ENCODE measurements at places on chromosomes 16 and 17. TPM values are rescaled to one million over a fixed set of nuclear protein-coding genes. Genes with fewer than 3 reads are reported as not detected.
A peak's percentile ranks its signal among the peaks of the same experiment; 100 is the strongest.

NTHL1 gene
- 57.7 TPM for total RNA-seq

DNA sequence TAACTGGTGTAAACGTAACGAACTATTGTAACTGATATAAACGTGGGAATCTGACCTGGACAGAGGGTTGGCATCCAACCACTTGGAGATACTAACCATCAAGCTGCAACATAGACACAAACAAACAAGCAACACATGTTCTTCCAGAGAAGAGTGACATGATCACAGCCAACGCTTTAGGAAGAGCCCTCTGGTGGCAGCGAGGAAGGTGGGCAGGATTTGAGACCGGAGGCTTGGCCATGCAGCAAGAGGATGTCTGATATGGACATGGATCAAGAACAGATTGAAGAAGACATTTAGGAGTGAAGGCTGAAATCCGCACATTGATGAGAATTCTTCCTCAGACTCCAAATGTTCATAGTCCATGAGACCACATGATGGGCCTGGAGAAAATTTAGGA lies 40.3 kb upstream of the TNRC6A start:
- DNase-seq: no peak
- H3K27me3 ChIP-seq: peaks cover 1% of the 10 kb centered on the region
- no peak overlapping the region for H3K27ac ChIP-seq
- H3K4me1 ChIP-seq: peaks cover 1% of the 10 kb centered on the region
- no peak overlapping the region for H3K4me3 ChIP-seq
- H3K36me3 ChIP-seq: no peaks in the 10 kb centered on the region

GRCh38 chr17:51540151-51540550 lies 279.8 kb downstream of the UTP18 start:
- peaks cover 6% of the 10 kb centered on the region for H3K4me1 ChIP-seq
- H3K27me3 ChIP-seq: no peaks in the 10 kb centered on the region
- no peak overlapping the region for H3K4me3 ChIP-seq
- no peaks in the 10 kb centered on the region for H3K36me3 ChIP-seq
- DNase-seq: peak; percentile 62

SCGB1C2 gene
- not detected for total RNA-seq

CHD9NB gene
- total RNA-seq: 0.16 TPM

MTHFSD gene
- 29.1 TPM for total RNA-seq

DNA sequence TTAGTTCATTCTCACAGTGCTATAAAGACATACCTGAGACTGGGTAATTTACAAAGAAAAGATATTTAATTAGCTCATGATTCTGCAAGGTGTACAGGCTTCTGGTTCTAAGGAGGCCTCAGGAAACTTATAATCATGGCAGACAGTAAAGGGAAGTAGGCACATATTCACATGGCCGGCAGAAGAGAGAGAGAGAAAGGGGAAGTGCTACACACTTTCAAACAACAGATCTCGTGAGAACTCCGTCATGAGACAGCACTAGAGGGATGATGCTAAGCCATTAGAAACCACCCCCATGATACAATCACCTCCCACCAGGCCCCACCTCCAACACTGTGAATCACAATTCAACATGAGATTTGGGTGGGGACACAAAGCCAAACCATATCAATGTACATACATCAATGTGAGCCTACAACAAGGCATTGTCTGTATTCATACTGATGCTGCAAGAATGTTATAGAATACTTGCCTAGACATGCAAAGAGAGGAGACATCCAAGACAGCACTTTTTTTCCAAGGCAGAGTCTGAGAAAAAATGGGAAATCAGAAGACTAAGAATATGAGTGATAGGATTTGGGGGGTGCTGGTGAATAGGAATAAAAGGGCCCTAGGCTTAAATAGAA lies 114.8 kb upstream of the XYLT1 start:
- H3K36me3 ChIP-seq: peaks cover 2% of the 10 kb centered on the region
- peaks cover 5% of the 10 kb centered on the region for H3K27me3 ChIP-seq
- H3K4me3 ChIP-seq: no peak overlapping the region
- no peaks in the 10 kb centered on the region for H3K4me1 ChIP-seq
